ENCODE measurements at places on chromosomes 4 and X.
A peak's percentile ranks its signal among the peaks of the same experiment; 100 is the strongest.

GRCh38 chr4:4521136-4521535, 20.7 kb downstream of the STX18 start:
- no peak overlapping the region for H3K4me3 ChIP-seq
- H3K27me3 ChIP-seq: no peaks in the 10 kb centered on the region

DNA sequence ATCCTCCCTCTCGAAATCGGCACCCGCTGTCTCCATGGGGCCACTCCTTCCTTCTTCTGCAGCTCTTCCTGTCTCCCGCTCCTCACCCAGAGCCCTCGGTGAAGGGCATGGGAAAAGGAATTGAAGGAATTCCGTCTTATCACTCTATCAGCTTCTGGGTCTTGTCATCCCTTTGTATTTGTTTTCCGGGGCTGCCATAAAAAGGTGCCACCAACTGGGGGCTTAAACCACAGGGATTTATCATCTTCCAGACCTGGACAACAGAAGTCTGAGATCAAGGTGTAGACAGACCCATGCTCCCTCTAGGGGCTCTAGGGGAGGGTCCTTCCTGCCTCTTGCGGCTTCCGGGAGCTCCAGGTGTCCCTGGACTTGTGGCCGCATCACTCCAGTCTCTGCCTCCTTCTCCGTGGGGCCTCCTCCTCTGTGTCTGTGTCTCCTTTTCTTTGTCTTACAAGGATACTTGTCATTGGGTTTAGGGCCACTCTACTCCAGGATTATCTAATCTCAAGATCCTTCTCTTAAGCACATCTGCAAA, 24.0 kb downstream of the CD99 start:
- no peak overlapping the region for H3K27ac ChIP-seq
- no peak for DNase-seq
- H3K4me3 ChIP-seq: no peak overlapping the region
- H3K27me3 ChIP-seq: no peaks in the 10 kb centered on the region

- peaks cover 11% of the 10 kb centered on the region for H3K4me1 ChIP-seq
- no peak overlapping the region for H3K4me3 ChIP-seq
- no peaks in the 10 kb centered on the region for H3K36me3 ChIP-seq
- no peaks in the 10 kb centered on the region for H3K27me3 ChIP-seq
- H3K27ac ChIP-seq: no peak overlapping the region
- no peak for DNase-seq
Observed at GRCh38 chr4:138727731-138728130, 287.9 kb upstream of the NOCT start.

DNA sequence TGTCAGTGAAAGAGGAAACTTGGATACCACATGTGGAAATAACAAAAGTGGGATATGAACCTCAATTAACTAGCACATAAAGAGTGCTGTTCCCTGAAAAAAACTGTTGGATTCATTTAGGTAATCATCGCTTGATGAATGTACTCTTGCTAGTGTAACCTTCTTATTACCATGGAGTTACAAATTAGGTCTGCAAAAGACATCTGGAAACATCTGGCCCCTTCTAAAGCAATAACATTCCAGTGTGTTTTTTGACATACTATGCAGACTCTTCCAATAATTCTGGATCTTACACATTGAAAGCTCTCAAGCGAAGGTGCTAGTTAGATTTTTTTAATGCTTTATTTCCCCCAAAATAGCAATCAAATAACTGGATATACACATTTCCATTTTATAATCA, 134.6 kb downstream of the ATP10D start:
- no peak for DNase-seq
- no peaks in the 10 kb centered on the region for H3K36me3 ChIP-seq
- no peak overlapping the region for H3K4me3 ChIP-seq
- no peaks in the 10 kb centered on the region for H3K4me1 ChIP-seq

DNA sequence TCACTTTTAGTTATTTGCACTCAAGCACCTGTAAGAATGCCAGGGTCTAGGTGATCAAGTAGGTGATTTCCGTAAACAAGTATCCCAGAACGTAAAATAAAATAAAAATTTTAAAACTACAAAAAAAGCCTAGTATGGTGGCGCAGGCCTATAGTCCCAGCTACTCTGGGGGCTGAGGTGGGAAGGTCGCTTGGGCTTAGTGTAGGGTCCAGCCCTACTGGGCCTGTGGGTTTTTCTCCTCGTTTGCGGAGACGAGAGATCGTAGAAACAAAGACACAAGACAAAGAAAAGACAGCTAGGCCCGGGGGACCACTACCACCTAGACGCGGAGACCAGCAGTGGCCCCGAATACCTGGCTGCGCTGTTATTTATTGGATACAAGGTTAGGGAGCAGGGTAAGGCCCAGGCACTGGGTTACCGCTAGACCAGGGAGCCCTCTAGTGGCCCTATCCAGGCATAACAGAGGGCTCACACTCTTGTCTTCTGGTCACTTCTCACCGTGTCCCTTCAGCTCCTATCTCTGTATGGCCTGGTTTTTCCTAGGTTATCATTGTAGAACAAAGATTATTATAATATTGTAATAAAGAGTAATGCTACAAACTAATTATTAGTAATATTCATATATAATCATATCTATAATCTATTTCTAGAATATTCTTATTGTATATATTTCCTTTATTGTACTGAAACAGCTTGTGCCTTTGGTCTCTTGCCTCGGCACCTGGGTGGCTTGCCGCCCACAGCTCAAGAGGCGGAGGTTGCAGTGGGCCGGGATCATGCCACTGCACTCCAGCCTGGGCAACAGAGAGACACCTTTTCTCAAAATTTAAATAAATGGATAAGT, 38.4 kb downstream of the SAGE1 start:
- DNase-seq: peak; percentile 63
- H3K4me3 ChIP-seq: no peak overlapping the region
- no peaks in the 10 kb centered on the region for H3K4me1 ChIP-seq
- H3K27me3 ChIP-seq: no peaks in the 10 kb centered on the region

- DNase-seq: no peak
- H3K36me3 ChIP-seq: peaks cover 23% of the 10 kb centered on the region
- no peak overlapping the region for H3K27ac ChIP-seq
- H3K27me3 ChIP-seq: no peaks in the 10 kb centered on the region
Observed at GRCh38 chr4:98601708-98602107, 56.7 kb downstream of the TSPAN5 start.

- H3K27ac ChIP-seq: no peak overlapping the region
- H3K4me1 ChIP-seq: no peaks in the 10 kb centered on the region
- DNase-seq: no peak
- H3K4me3 ChIP-seq: no peak overlapping the region
- no peaks in the 10 kb centered on the region for H3K27me3 ChIP-seq
- peaks cover 80% of the 10 kb centered on the region for H3K36me3 ChIP-seq
Observed at GRCh38 chr4:182886205-182886604, 31.0 kb downstream of the DCTD start.

- H3K27ac ChIP-seq: no peak overlapping the region
- no peak overlapping the region for H3K4me3 ChIP-seq
- no peak for DNase-seq
- no peaks in the 10 kb centered on the region for H3K4me1 ChIP-seq
Observed at GRCh38 chr4:7947927-7948326, 8.3 kb upstream of the AFAP1 start.

- H3K36me3 ChIP-seq: no peaks in the 10 kb centered on the region
- no peaks in the 10 kb centered on the region for H3K27me3 ChIP-seq
- no peak overlapping the region for H3K4me3 ChIP-seq
- no peak overlapping the region for H3K27ac ChIP-seq
- H3K4me1 ChIP-seq: no peaks in the 10 kb centered on the region
Observed at GRCh38 chr4:97653701-97654100, 489.6 kb downstream of the STPG2 start.

GRCh38 chr4:37803348-37803973, 23.0 kb upstream of the PGM2 start:
- no peaks in the 10 kb centered on the region for H3K36me3 ChIP-seq
- H3K4me1 ChIP-seq: no peaks in the 10 kb centered on the region
- H3K4me3 ChIP-seq: no peak overlapping the region

DNA sequence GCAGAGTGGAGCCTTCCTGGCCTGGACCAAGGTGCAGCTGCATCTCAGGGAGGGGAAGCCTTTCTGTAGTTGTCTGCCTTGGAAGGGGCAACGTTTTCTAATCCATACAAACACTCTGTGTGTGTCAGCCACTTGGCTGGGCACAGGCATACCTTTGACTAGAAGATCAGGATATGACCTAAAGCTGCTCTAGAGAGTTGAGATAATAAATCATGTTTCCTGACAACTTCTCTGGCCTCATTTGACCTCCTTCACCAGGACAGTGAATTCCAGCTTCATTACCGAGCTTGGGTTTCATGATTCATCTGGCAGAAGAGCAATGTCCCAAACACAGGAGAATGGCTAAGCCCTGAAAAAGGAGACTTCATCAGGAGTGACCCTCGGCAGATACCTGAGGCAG, 89.6 kb upstream of the KIT start:
- no peak overlapping the region for H3K27ac ChIP-seq
- DNase-seq: no peak
- H3K4me3 ChIP-seq: no peak overlapping the region
- H3K27me3 ChIP-seq: no peaks in the 10 kb centered on the region
- no peaks in the 10 kb centered on the region for H3K4me1 ChIP-seq
- no peaks in the 10 kb centered on the region for H3K36me3 ChIP-seq

DNA sequence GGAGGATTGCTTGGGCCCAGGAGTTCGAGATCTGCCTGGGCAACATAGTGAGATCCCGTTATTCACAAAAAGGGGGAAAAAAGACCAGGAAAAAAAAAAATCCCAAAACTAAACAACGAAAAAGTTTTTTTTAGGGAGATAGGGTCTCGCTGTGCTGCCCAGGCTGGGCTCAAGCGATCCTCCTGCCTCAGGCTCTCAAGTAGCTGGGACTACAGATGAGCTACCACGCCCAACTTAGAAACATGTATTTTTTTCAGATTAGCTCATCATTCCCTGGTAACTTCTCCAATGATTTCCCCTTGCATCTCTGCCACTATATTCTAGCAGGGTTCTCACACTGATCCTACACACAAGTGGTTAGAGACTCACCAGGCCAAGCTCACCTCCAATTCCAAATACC, 24.4 kb upstream of the IRAK1 start:
- peaks cover 26% of the 10 kb centered on the region for H3K36me3 ChIP-seq
- no peaks in the 10 kb centered on the region for H3K4me1 ChIP-seq
- H3K4me3 ChIP-seq: no peak overlapping the region
- no peak for DNase-seq
- no peaks in the 10 kb centered on the region for H3K27me3 ChIP-seq

GRCh38 chr4:114864060-114864459, 249.4 kb downstream of the NDST4 start:
- no peaks in the 10 kb centered on the region for H3K36me3 ChIP-seq
- H3K4me1 ChIP-seq: no peaks in the 10 kb centered on the region
- H3K4me3 ChIP-seq: no peak overlapping the region
- no peak overlapping the region for H3K27ac ChIP-seq
- no peak for DNase-seq

- DNase-seq: no peak
- H3K27me3 ChIP-seq: no peaks in the 10 kb centered on the region
- peaks cover 4% of the 10 kb centered on the region for H3K4me1 ChIP-seq
- H3K4me3 ChIP-seq: no peak overlapping the region
Observed at GRCh38 chr4:10688022-10688421, 3.5 kb upstream of the CLNK start.

GRCh38 chr4:41613386-41613785, 75.4 kb downstream of the LIMCH1 start:
- H3K36me3 ChIP-seq: no peaks in the 10 kb centered on the region
- H3K4me3 ChIP-seq: peak overlapping the region; percentile 45
- no peak overlapping the region for H3K27ac ChIP-seq
- peak; percentile 53 for DNase-seq
- peaks cover 7% of the 10 kb centered on the region for H3K27me3 ChIP-seq

GRCh38 chr4:28004520-28004919, 1143.9 kb downstream of the STIM2 start:
- no peaks in the 10 kb centered on the region for H3K4me1 ChIP-seq
- H3K27ac ChIP-seq: no peak overlapping the region
- no peaks in the 10 kb centered on the region for H3K36me3 ChIP-seq
- H3K4me3 ChIP-seq: no peak overlapping the region
- no peak for DNase-seq
- no peaks in the 10 kb centered on the region for H3K27me3 ChIP-seq

DNA sequence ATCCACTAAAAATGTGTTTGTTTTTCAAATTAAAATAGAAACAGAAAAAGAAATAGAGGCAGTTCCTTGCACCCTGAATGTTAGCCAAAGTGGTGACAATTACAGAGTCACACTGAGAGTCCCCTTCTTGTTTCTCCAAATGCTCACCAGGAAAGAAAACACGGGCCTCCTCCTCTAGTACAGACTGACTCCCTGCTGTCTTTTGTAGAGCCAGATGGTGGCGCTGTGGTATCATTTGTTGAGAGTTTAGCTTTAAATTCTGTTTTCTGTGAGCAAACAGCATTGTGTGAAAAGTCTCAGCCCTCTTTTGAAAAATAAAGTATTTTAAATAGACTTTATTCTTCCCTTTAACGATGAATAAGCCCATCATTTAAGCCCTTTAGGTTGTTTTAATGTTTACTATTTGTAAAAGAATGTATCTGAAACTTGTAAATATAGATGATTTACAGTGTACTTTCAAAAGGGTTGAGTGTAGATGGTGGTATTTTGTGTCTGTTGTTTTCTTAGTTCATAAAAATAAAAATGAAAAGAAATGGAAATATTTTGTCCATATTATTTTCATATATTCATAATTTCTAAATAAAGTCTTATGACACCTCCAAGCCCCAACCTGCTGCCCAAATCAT, 36.9 kb upstream of the ATOH1 start:
- no peaks in the 10 kb centered on the region for H3K36me3 ChIP-seq
- H3K27ac ChIP-seq: no peak overlapping the region
- peak; percentile 56 for DNase-seq

GRCh38 chrX:70437921-70438665, 6.5 kb upstream of the DLG3 start:
- H3K27me3 ChIP-seq: no peaks in the 10 kb centered on the region
- no peak overlapping the region for H3K27ac ChIP-seq
- no peak for DNase-seq
- H3K36me3 ChIP-seq: peaks cover 8% of the 10 kb centered on the region
- H3K4me1 ChIP-seq: no peaks in the 10 kb centered on the region

GRCh38 chr4:6776920-6777635, 5.4 kb upstream of the KIAA0232 start:
- H3K4me1 ChIP-seq: 0 out of 2 replicates have a peak, but pooled peaks cover 3% of the 10 kb centered on the region
- H3K27me3 ChIP-seq: no peaks in the 10 kb centered on the region
- no peak overlapping the region for H3K4me3 ChIP-seq
- DNase-seq: no peak
- H3K27ac ChIP-seq: no peak overlapping the region
- no peaks in the 10 kb centered on the region for H3K36me3 ChIP-seq

- no peak overlapping the region for H3K4me3 ChIP-seq
- no peaks in the 10 kb centered on the region for H3K4me1 ChIP-seq
- H3K27ac ChIP-seq: no peak overlapping the region
- no peaks in the 10 kb centered on the region for H3K36me3 ChIP-seq
Observed at GRCh38 chr4:149343614-149344013, 472.0 kb downstream of the IQCM start.

DNA sequence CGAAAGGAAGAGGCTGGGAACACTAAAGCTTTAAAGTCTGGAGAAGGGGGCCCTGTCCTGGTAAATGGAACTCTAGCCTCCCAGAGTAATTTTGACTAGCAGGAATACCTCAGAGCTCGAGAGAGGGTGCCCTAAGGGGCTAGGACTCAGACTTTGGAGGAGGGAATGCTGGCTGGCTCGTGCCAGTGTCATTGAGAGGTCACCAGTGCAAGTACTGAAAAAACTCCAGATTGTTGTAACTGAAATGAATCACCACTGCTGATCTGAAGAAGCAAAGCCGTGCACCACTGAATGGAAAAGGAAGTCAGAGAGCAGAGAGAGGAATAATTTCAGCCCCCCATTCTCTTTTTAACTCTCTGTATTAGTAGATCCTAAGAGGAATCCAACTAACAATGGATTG, 690.2 kb downstream of the FAT4 start:
- no peak overlapping the region for H3K27ac ChIP-seq
- H3K27me3 ChIP-seq: no peaks in the 10 kb centered on the region
- no peak overlapping the region for H3K4me3 ChIP-seq
- H3K4me1 ChIP-seq: no peaks in the 10 kb centered on the region
- no peaks in the 10 kb centered on the region for H3K36me3 ChIP-seq
